HepG2 (cell line): ENCODE measurements at places on chromosomes 12 and 14. TPM values are rescaled to one million over a fixed set of nuclear protein-coding genes. Genes with fewer than 3 reads are reported as not detected.

DNA sequence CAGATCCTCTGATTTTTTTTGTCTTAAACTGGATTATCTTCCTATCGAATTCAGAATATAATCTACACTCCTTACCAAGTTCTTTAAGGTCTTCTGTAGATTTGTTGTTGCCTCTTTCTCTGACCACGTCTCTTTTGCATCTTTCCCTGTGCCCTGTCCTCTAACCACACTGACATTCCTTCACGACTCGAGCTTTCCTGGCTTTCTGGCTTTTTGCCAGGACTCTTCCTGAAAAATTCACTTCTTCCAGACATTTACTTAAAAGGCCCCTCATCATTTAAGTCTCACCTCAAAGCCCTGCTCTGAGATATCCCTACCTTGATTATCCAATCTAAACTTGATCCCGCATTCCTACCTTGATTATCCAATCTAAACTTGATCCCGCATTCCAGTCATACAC, 422.3 kb upstream of the DCN start:
- no peaks in the 10 kb centered on the region for H3K4me1 ChIP-seq
- no peak overlapping the region for H3K4me3 ChIP-seq
- H3K27ac ChIP-seq, result no peak overlapping the region
- no peak for DNase-seq
- H3K36me3 ChIP-seq, result no peaks in the 10 kb centered on the region
- H3K27me3 ChIP-seq, result no peaks in the 10 kb centered on the region

DNA sequence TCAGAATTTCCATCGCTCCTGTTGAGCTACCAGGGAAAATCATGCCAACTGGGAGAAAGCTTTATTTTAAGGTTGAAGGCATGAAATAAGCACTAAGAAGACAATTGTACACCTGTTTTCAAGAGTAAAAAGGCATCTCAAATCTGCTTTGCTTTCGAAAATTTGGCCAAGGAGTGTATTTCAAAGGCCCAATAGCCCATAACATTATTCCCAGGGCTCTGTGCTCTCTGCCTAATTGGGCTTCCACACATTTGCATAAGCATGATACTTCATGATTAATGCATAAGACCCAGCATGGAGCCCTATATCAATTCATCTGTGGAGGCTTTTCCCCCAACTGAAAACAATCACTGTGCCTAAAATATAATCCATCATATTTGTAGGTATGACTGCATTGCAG, 258.5 kb downstream of the NOVA1 start:
- H3K36me3 ChIP-seq, result no peaks in the 10 kb centered on the region
- no peak overlapping the region for H3K27ac ChIP-seq
- no peak for DNase-seq
- no peaks in the 10 kb centered on the region for H3K27me3 ChIP-seq

GRCh38 chr14:77025744-77026165, 2.8 kb downstream of the IRF2BPL start:
- H3K27me3 ChIP-seq, result no peaks in the 10 kb centered on the region

DNA sequence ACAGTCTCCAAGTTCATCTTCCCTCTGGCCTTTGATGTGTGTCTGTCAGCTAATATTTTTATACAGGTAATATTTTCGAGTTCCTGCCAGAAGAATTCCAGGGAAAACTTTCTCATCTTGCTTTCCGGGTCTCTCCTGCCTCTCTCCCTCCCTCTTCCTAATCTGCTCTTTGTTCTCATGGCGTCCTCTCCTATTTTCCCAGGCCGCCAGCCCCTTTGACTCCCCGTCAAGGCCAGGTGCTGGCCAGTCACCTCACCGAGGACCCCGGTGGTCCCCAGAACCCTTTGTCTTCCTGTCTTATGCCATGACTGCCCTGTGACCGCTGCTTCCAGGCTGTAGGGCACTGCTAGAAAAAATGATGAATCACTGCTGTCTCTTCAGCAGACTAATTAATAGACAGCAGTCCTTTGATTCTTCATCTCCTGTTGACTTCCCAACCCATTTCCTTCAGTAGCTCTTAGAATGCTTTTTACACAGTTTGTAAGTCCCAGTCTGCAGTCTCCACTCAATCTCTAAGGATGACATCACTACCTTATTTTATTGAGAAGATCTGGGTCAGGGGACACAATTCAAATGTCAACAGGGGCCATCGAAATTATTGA, 40.7 kb downstream of the PPFIBP1 start:
- no peaks in the 10 kb centered on the region for H3K27me3 ChIP-seq
- no peak overlapping the region for H3K27ac ChIP-seq
- no peak overlapping the region for H3K4me3 ChIP-seq
- no peak for DNase-seq

GRCh38 chr12:109753054-109753401, 39.4 kb downstream of the FAM222A start:
- no peaks in the 10 kb centered on the region for H3K27me3 ChIP-seq
- peaks cover 46% of the 10 kb centered on the region for H3K4me1 ChIP-seq
- no peak for DNase-seq
- 0 out of 3 replicates have a peak, but pooled peaks cover 3% of the 10 kb centered on the region for H3K36me3 ChIP-seq

DNA sequence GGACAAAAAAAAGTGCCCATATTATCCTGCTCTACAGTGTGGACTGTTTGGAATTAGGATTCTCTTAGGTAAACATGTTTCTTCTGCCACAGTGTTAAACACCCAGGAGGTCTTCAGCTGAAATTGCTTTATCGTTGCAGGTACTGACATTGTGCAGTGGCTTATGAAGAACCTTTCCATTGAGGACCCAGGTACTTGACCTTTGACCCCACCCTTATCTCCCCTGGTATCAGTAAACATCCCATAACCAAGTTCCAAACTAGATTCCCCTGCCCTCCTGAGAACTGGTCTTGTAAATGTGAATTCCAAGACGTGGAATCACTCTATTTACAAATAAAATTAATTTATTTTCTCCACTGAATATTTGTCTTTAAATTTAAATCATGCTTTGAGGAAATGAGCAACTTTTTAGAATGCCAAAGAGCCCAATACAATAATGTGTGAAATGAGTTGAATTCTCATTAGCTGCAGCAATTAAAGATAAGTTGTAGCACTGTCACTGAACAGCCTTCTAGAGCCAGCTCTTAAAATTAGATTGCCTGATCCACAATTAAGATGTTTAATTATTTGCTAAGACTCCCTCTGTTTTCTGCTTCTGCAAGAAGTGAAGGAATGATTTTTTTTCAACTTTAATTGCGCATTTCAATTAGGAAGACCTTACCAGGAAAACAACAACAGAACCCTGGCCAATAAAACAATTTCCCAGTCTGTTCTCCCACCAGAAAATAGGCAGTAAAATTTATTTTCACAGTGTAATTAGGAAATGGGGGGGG, 439.3 kb downstream of the DPF3 start:
- no peak overlapping the region for H3K4me3 ChIP-seq
- no peaks in the 10 kb centered on the region for H3K36me3 ChIP-seq
- no peak overlapping the region for H3K27ac ChIP-seq
- DNase-seq, result no peak

GRCh38 chr12:79309039-79309438, 381.7 kb downstream of the PAWR start:
- no peaks in the 10 kb centered on the region for H3K4me1 ChIP-seq
- no peaks in the 10 kb centered on the region for H3K27me3 ChIP-seq
- H3K36me3 ChIP-seq, result no peaks in the 10 kb centered on the region
- no peak overlapping the region for H3K4me3 ChIP-seq

- no peak for DNase-seq
- H3K4me3 ChIP-seq, result no peak overlapping the region
- no peak overlapping the region for H3K27ac ChIP-seq
- H3K36me3 ChIP-seq, result peaks cover 13% of the 10 kb centered on the region
- no peaks in the 10 kb centered on the region for H3K27me3 ChIP-seq
These were observed 90.1 kb downstream of the NCOR2 start for GRCh38 chr12:124477107-124477915.

DNA sequence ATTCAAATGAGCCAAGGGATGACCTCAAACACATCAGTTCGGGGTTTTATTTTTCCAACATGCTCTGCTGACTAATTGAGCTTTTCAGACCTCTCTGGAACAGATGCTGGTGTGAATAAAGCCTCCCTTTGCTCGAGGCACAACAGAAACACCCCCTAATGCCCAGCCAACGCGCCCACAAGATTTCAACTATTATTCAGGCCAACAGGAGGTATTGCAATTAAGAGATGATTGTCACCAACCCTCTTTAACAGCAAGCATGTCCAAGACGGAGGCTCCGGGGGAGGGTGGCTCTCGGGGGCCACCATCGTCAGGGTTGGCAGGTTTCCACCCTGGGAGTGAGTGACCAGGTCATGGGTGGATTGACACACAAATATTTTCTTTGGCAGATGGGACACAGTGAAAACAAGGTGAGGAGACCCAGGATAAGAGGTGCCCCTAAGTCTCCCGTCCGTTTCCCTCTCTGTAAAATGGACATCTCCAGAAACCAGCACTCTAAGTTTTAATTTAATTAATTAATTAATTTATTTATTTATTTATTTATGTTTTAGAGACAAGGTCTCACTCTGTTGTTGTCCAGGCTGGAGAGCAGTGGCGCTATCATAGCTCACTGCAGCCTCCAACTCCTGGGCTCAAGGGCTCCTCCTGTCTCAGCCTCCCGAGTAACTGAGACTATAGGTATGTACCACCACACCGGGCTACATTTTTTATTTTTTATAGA, 56.1 kb downstream of the MAP1LC3B2 start:
- peaks cover 16% of the 10 kb centered on the region; the same call in 1 of the 3 replicates for H3K27me3 ChIP-seq
- no peak overlapping the region for H3K27ac ChIP-seq
- DNase-seq, result no peak
- no peak overlapping the region for H3K4me3 ChIP-seq
- H3K36me3 ChIP-seq, result no peaks in the 10 kb centered on the region
- peaks cover 12% of the 10 kb centered on the region for H3K4me1 ChIP-seq

GRCh38 chr12:42560977-42561376, 28.6 kb downstream of the PRICKLE1 start:
- H3K27ac ChIP-seq, result no peak overlapping the region
- H3K36me3 ChIP-seq, result no peaks in the 10 kb centered on the region
- no peak for DNase-seq
- no peak overlapping the region for H3K4me3 ChIP-seq
- no peaks in the 10 kb centered on the region for H3K4me1 ChIP-seq

DNA sequence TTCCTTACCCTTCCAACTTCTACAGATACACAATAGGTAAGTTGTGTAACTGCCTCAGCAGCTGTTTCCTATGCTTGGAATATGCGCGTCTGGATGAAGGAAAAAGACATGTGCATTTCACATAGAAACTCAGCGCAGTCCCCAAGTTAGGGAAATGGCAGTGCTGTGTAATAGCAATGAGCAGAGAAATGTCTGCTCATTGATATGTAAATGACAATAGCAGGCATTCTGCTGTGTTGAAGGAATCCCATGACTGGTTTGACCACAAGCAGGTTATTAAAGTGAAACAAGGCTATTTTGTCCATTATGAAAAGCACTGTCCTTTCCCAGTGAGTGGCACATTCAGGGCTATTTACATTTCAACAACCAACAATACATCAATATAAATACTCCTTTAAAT, 106.6 kb downstream of the BTG1 start:
- peaks cover 32% of the 10 kb centered on the region for H3K4me1 ChIP-seq
- no peaks in the 10 kb centered on the region for H3K27me3 ChIP-seq
- no peak overlapping the region for H3K27ac ChIP-seq
- DNase-seq, result no peak
- no peak overlapping the region for H3K4me3 ChIP-seq
- no peaks in the 10 kb centered on the region for H3K36me3 ChIP-seq

DNA sequence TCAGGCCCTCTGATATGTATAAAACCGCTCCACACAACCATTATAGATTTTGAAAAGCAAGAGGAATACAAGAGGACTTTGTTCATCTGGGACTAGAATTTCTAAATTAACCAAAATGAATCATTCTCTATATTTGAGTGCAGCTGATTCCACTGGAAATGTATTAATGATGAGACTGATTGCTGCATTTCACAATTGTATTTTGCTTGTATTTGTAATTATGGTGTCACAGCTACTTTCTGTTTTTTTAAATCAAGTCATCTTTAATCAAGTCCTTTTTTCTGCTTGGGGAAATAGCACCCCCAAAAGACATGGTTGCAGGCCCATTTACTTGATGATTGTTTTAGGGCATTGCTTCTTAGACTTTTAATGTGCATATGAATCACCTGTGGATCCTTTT, 162.4 kb downstream of the KICS2 start:
- 0 out of 3 replicates have a peak, but pooled peaks cover 6% of the 10 kb centered on the region for H3K36me3 ChIP-seq
- no peak overlapping the region for H3K27ac ChIP-seq
- H3K4me1 ChIP-seq, result no peaks in the 10 kb centered on the region
- H3K27me3 ChIP-seq, result no peaks in the 10 kb centered on the region
- no peak for DNase-seq

DNA sequence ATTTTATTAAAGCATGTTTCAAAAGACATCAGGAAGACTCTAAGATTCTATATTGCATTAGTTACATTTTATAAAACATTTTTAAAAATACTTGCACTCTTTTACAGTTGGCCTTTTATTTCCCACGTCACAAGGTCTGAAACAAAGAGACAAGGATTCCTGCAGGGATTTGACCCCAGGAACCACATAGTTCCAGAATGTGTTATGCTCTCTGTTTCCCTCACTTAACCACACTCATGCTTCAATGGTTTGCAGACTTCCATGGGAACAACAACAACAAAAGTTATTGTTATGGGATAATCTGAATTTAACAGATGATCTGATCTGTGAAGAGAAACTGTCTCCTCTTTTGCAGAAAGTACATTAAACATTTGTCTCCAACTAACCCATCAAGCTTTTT, 104.3 kb upstream of the PPFIA2 start:
- no peaks in the 10 kb centered on the region for H3K4me1 ChIP-seq
- no peaks in the 10 kb centered on the region for H3K27me3 ChIP-seq
- H3K4me3 ChIP-seq, result no peak overlapping the region
- DNase-seq, result no peak
- H3K27ac ChIP-seq, result no peak overlapping the region

DNA sequence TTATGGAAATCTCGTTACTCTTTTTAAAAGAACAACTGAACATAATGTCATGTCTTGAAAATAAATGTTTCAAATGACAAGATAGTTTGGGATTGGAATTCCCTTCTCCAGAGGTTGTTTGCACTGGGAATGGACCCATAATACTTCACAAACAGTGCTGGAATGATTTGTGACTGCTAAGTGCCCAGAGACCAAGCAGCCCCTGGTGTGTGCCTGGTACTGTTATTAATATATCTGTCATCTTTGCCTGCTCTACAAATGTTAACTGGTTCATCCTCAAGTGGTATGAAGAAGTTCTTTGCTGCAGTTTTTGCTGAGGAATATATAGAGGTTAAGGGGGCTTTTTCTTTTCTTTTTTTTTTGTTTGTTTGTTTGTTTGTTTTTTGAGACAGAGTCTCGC, 64.9 kb upstream of the DACT1 start:
- no peak for DNase-seq
- H3K4me1 ChIP-seq, result peaks cover 12% of the 10 kb centered on the region
- no peak overlapping the region for H3K27ac ChIP-seq
- H3K36me3 ChIP-seq, result no peaks in the 10 kb centered on the region
- H3K27me3 ChIP-seq, result no peaks in the 10 kb centered on the region

Gene GLIPR1L1
- not detected in 2 replicates for total RNA-seq

Gene SALL2
- total RNA-seq, result 4.9 and 7.6 TPM in 2 replicates

Gene TAS2R8
- 0.09 TPM in 1 of 2 replicates, not detected in the other for total RNA-seq

Gene IRF2BPL
- 6.2 and 8.4 TPM in 2 replicates for total RNA-seq

Gene ACVRL1
- total RNA-seq, result not detected in 2 replicates

Gene GNPTAB
- 19.4 and 23.0 TPM in 2 replicates for total RNA-seq

Gene LDHB
- not detected in 2 replicates for total RNA-seq

Gene SIRT4
- 3.4 and 7.0 TPM in 2 replicates for total RNA-seq

Gene VCPKMT
- 5.4 and 5.5 TPM in 2 replicates for total RNA-seq
